Activated CD4-positive, alpha-beta T cell treated with anti-CD3 and anti-CD28 coated beads, Interleukin-2, amount 50 U/mL, for 4 hours (primary cell): ENCODE measurements at places on chromosomes 1 and 21.

GRCh38 chr21:29849735-29850176 is 90.0 kb downstream of the GRIK1 start:
- DNase-seq: peak; percentile 4

DNA sequence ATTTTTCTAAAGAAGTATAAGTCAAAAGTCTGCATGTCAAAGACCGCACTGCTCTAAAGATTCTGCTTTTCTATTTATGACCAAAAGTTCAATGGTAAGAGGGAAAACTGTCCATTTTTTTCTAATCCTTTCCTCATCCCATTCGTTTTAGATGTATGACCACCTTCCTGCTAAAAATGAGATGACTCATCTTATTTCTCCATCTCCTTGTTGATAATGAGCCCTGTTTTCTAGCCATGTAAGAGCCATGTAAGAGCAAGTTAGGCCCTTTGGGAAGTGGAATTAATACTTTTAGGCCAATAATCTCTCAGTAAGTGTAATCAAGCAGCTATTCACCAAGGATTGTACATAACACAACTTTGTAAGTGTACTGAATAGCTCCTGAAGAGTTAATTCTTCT is 475.6 kb upstream of the B3GALT2 start:
- DNase-seq: no peak

GRCh38 chr21:41622831-41623548 is 115.0 kb upstream of the TMPRSS2 start:
- DNase-seq: no peak

GRCh38 chr1:192439373-192440025 is 122.7 kb downstream of the RGS21 start:
- no peak for DNase-seq

DNA sequence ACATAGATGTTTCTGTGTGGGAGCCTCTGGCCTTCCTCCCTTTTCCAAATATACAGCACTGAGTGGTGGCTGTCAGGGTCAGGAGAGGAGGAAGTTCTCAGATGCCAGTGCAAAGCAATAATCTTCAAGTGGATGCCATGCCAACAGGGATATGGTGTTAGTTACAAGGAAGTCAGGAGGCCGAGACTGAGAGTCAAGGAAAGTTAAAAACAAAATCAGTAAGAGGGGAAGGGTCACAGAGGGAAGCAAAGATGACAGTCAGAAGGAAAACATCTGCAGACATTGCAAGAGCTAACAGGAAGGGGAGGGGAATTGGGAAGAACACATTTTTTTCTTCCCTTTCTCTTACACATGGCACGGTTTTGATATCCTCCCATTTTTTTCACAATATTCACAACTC is 691.4 kb downstream of the ADGRL2 start:
- no peak for DNase-seq

DNA sequence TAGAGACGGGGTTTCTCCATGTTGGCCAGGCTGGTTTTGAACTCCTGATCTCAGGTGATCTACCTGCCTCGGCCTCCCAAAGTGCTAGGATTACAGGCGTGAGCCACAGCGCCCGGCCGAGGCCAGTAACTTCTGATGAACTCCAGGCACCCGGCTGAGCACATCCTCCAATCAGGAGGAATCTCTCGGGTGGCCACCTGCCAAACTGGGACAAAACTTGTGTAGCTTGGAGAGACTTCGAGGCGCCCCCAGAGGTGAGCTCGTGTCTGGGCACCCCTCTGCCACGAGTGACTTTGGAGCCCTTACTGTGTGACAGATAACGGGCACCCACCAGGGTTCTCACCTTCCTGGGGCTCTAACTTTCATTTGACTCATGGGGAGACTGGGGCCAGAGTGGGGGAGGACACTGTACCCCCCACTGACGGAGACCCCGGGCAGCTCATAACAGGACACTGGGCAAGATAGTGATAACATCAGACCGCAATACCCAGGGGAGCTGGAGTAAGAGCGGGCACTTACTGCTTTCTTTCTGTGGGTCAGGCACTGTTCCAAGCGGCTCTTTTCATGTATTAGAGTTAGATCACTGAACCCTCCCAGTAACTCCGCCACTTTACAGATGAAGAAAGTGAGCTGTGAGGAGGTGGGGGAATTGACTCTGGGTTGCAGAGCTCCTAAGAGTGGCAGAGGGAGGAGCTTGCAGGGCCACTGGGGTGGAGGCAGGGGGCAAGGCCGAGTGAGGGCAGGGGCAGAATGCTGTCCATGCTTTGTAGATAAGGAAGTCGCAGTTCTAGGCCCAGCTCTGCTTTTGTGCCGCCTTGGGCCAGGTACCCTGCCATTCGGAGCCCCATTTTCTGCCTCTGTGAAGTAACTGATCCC is 1.9 kb upstream of the PADI2 start:
- DNase-seq: no peak
